ENCODE measurements at places on chromosomes 6 and 20.

- no peak for DNase-seq
Measured at GRCh38 chr6:112221981-112222852, 32.1 kb downstream of the LAMA4 start.

DNA sequence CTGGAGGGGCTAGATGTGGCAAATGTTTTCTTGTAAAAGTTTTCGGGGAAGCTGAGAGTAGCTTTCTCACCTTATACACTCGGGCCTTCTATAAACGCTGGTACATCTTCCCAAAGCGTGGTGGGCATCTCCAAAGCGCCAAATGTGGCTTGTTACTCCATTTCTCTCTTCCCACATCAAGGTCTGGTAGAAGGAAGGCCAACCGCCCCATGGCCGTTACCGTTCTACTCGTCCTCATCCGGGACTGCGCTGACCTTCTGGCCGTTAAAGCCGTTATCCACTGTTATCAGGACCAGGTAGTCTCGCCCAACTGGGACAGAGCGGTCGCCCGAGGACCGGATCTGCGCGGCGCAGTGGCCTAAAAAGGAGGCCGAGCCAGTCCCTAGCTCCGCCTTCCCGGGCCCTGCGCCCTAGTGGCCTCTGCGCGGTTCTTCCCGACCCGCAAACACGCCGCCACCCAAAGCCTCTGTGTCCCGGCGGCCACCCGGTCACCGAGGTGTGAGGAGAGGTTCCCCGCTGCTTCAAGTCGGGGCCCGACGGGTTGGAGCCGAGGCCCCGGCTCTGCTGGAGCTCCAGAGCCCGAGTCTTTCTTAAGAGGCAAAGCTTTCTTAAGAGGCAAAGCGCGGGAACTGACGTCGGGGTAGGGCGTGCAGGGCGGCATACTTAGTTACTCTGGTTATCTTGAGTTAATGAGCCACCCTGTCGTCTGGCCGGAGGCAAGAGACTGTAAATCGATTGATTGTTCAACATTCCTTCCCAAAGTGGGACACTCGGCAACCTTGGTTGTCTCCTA is 90.5 kb downstream of the GPX5 start:
- no peak for DNase-seq

- no peak for DNase-seq
Measured at GRCh38 chr6:401239-401993, 9.9 kb downstream of the IRF4 start.

DNA sequence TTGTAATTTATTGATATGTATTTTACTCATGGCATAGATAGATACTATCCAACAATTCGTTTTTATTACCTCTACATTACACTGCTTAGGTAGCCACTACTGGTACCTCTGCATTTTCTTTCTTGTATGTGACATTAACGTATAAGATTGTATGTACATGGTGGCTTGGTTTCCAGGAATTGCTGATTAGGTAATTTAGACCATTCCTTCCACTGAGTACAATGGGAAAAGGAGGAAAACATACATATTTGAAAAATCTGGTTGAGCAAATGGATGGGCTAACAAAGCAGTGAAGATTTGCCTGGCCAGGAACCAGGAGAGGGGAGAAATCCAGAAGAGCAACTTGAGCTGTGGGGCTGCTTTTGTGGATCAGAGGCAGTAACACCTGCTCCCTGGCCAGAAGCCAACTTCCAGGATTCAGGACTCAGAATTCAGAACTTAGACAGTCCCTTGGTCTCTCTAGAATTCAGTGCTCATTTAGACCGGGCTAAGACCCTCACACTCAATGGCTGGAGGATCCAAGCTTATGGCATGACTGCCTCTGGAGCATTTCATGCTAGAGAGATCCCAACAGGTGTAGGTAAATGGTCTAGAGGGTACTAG is 17.9 kb upstream of the MICB start:
- no peak for DNase-seq

DNA sequence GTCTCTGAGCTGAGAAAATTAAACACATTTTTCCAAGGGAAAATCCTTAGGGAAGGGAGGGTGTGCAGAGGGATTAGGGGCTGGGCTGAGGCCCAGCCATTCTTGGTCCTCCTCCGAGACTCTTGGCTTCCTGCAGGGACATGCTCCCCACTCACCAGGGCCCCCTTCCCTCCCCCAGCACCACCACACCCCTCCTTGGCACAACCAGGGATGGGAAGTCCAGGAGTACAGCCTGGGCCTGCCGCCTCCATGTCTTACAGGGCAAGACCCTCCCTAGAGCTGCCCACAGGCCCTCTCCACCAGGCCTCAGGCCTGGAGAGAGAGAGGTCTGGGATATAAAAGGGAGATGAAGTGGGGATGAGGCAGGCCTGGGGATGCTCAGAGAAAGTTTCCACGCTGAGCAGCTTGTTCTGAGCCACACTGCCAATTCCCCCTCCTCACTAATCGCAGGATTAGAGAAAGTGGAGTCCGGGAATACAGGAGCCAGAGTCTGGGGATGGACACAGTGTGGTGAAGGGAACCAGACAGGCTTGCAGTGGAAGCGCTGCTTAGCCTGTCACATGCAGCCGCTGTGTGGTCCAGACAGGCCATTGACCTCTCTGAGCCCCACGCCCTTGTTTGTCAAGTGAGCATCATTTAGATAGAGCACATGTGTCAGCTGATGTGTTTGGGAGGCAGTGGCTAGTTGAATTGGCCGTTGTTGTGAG is 105.5 kb downstream of the MRPL14 start:
- no peak for DNase-seq
